ENCODE measurements at places on chromosomes 5 and 9.

DNA sequence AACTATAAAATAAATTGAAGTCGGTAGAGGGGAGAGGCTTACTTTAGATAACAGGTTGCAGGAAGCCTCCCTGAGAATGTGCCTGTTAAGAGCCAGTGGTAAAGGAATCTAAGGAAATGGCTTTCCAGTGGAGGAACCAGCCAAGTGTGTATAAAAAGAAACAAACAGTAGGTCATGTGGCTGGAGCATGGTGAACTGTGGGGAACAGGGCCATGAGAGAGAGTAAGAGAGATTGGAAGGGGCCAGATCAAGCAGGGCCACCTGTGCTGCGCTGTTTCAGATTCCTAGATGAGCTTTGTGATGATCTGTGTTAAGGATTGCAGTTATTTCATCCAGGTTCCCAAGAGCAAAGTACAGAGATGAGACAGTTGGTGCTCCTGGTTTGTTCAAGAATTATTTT is 152.7 kb upstream of the SGCD start:
- DNase-seq: no peak

DNA sequence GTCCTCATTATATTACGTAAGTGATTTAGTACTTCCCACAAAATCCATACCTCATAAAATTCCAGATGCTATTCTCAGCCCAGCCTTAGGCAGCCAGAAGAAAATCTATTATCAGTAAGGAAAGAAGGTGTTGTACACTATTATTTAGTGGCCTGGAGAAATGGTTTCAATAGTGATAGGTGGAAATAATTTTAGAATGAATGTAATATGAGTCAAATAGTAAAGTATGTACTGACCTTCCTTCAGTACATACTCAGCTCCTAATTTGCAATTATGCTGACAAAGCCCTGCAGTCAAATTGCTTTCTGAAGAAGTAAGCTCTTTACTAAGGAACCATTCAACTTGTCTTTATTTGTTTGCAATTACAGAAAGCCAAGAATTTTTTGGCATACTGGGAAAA is 409.2 kb downstream of the HTR1A start:
- DNase-seq: no peak

DNA sequence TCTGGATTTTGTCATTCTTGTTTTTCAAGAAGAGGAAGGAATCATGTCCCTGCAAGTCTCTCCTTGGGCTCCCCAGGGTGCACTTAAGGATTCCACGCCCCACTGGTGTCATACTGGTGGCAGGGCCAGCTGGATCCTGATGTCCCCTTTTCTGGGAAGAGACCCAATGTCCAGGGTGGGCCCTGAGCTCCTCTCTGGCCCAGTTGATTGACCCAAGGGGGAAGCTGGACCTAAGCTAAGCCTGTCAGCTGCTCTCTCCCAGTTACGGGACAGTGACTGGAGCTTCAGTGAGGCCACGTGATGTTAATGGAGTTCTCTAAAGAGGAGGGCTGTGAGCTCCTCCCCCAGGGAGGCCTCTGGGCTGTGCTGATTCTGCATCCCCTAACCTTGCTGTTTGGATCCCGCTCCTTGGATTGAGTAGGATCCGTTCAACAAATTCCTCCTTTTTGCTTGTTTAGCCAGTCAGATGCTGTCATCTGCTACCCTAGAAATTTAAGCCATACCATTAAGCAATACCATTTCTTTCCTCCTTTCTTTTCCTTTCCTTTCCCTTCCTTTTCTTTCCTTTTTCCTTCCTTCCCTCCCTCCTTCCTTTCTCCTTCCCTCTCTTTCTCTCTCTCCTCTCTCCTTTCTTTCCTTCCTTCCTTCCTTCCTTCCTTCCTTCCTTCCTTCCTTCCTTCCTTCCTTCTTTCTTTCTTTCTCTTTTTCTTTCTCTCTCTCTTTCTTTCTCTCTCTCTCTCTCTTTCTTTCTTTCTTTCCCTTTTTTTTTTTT is 17.2 kb downstream of the NKX2-5 start:
- DNase-seq: no peak

DNA sequence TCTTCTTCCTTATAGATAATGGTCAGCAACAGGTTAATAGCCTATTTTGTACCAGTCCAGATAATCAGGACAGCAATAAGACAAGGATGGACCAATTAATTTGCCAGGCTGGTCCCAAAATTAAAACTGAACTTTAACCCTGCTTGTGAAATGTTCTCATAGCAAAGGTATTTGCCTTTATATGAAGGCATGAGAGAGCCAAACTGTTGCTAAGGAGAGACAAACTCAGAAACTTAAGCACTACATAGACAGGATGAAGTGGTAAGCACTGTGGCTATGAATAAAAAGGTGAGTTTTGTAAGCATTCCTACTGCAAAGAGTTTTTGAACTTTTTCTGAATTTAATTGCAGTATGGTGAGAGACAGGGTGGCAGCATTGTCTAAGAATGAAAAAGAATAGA is 174.7 kb upstream of the PPP1R2B start:
- DNase-seq: no peak

- DNase-seq: no peak
Measured at GRCh38 chr5:180633283-180634177, 15.9 kb downstream of the FLT4 start.

DNA sequence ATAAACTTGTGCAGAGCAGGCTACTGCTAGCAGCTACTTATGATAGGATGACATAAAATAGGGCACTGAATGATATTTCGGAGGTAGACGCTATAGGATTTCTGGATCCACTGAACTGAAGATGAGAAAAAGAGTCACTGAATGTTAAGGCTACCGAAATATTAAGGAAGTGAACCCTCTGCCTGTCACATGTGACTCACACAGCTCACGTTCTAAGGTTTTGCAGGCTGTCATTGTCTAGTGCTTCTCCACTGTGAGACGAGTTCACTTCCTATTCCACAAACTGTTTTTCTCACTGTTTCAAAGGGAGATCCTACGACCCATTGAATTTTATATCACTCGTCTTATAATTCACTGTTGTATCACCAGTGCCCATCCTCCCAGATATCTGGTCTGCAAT is 100.8 kb downstream of the CTNND2 start:
- DNase-seq: no peak

- no peak for DNase-seq
Measured at GRCh38 chr9:126663661-126664072, 49.9 kb downstream of the LMX1B start.

GRCh38 chr5:135759149-135759784 is 75.2 kb upstream of the SLC25A48 start:
- DNase-seq: no peak
